T-cell (primary cell): ENCODE measurements at places on chromosomes 13 and 19.
A peak's percentile ranks its signal among the peaks of the same experiment; 100 is the strongest.

DNA sequence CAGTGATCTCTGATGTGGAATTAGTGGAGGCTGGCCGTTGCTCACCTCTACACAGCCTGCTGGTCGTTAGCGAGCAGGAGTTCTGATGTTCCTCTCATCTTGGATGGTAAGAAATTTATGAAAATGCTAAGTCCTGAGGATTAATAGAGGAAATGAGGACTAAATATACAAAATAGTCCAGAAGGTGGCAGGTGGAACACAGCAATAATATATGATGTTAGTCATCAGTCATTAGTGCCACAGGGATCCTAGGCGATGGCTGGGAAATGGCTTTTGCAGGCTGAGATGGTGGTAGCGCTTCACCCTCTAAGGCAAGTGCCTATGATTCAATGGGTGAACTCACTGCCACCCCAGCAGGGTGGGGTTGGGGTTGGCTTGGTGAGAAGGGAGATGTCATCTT, 338.6 kb upstream of the TMTC4 start:
- DNase-seq = no peak

DNA sequence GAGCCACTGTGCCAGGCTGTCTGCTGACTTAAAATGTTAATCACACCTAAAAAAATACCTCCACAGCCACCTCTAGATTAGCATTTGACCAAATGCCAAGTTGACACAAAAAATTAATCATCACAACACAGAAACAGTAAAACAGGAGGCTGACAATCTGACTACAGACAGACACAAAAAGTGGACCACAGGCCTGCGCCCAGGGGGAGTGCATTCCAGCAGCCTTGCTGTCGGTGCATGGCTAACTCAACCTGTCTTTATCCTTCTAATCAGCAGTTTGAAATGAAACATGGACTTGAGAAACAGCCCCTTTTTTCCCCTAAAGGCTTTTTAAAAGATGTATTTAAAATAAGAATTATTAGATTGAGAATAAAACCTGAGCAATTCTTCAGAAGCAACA, 34.0 kb downstream of the RASL11A start:
- DNase-seq = no peak

GRCh38 chr19:38162094-38162493, 61.9 kb downstream of the DPF1 start:
- no peak for DNase-seq

- DNase-seq = no peak
Measured at GRCh38 chr13:88429862-88430261, 758.7 kb downstream of the SLITRK5 start.

DNA sequence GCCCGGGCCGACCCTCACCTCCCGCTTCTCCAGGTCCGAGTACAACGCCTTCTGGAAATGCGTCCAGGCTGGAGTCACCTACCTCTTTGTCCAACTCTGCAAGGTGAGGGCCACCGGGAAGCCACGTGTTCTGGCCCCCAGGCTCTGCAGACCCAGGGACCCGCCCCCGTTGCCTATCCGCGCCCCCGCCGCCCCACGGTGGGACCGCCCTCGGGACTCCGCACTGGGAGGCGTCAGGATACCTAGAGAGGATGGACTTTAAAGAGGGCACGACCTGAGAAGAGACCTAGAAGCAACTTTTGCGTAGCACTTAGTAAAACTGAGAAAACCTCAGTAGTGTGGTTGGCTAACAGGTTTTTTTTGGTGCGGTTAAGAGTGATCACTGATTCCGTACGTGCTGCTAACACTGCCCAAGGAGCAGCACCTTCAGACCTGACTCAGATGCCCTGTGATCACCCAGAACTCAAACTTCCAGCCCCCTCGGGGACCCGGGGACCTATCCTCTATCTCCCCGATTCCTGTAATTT, 492 bp downstream of the TMEM147 start:
- peak; percentile 35 for DNase-seq

- peak; percentile 36 for DNase-seq
Measured at GRCh38 chr19:18098891-18099622, 1.5 kb downstream of the MAST3 start.

- no peak for DNase-seq
Measured at GRCh38 chr19:18417250-18418028, 1.8 kb upstream of the SSBP4 start.

- peak; percentile 33 for DNase-seq
Measured at GRCh38 chr19:38675611-38676010, 28.2 kb downstream of the ACTN4 start.

DNA sequence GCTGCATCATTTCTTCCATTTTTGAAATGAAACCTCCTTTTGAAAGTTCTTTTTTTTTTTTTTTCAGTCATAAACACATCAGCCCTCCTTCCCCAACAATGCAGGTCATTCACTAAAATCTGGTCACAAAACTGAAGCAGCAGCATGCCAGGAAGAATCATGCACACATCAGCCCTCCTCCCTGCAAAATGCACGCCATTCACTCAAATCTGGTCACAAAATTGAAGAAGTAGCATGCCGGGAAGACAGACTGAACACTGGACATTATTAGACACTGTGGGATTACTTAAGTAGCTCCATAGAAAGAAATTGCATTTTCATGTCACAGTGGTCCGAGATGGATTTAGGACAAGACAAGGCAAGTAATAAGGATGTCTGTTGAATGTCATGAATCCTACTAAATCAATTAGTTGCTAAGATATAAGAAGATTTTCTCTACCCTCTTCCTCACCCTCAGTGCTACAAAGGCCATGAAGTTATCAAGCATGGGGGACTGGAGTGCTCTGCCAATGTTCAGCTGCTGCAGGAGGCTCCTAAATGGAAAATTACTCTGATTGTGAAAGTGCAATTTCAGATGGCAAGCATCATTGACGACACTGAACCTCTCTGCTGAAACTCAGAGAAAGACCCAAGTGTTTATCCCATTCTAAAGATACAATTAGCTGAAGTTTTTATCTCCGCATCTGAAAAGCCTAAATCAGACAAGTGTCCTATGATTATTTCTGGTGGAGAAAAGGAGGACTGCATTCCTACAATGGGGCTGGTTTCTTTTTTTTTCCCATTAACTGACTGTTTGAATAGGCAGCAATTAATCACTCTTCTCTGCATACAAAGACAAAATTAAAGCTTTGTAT, 913.2 kb downstream of the DIAPH3 start:
- no peak for DNase-seq

DNA sequence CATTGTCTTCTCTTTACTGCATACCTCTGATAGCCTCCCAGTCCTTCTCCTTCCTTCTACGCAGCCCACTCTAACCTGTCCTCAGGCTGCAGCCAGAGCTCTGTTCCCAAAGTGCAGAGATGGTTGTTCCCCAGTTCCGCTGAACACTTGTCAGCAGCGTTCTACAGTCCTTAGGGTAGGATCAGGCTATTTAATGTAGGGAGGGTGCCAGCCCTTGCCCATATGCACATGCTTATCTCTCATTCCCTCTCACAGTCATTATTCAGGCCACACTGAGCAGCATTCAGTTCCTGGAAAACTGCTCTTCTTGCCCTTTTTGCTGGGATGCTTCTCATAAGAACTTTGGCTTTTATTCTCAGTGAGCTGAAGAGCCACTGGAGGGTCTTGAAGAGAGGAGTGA, 180.7 kb downstream of the MTUS2 start:
- no peak for DNase-seq

DNA sequence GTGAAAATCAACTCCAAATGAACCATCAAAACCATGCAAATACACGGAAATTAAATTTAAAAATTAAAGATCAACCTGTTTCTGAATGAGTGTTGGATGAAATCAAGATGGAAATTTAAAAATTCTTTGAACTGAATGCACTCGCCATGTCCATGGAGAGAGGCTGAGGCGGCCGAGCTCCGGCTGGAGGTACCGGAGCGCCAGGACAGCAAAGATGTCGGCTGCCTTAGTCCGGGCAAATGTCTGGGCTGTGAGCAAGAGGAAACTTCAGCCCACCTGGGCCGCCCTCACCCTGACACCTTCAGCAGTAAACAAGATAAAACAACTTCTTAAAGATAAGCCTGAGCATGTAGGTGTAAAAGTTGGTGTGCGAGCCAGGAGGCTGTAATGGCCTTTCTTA, 5.3 kb upstream of the ZNF506 start:
- no peak for DNase-seq

DNA sequence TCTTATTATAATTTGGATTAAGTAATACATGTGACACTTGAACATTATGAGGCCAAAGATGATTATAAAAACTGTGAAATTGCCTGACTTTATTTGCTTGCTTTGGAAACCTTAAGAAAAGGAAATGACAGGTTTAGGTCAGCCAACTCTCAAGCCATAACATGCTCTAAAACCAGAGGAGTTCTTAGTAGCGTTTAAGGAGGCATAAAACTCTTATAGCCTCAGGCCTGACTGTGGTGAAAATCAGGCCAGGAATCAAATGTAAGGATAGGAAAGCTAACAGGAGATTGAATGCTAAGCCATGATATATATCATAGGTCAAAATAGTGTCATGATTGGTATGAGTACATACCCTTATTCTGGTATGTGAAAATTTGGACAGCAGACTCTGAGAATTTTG, 1142.4 kb upstream of the MIR17HG start:
- DNase-seq = no peak

DNA sequence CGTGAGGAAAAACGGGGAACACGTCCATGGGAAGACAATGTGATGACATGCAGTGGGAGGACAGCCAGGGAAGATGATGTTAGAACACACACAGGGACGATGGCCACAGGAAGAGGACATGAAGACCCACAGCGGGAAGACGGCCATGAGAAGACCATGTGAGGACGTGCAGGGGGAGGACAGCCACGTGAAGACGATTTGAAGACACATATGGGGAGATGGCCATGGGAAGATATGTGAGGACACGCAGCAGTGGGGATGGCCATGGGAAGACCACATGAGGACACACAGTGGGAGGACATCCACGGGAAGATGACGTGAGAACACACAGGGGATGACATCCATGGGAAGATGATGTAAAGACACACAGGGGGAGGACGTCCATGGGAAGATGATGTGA, 83.8 kb downstream of the UQCRFS1 start:
- no peak for DNase-seq

DNA sequence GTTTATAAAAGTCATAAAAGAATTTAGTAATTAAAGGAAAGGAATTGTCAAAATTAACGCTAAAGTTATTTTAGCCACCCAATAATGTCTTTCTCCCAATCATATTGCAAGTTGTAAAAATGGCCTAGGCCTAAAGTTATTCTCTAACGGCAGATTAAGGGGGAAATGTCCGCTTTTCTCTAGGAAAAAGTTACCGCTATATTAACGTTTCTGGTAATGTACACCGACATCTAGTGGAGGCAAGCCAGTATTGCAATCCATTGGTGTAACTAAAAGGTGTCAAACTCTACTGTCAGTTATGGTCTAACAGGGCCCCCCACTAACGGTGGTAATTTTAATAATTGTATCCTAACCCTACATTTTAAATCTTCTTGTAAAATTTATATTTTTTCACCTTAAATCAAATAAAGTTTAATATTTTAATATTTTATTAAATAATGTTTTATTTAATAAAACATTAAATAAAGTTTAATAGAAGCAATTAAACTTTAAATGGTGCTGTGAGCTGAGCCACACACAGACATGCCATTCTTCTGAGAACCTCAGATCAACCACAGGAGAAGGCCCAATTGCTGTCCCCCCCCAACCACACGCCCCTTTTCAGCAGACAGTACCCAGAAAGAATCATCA, 35.9 kb upstream of the ZSCAN5A start:
- peak; percentile 39 for DNase-seq

DNA sequence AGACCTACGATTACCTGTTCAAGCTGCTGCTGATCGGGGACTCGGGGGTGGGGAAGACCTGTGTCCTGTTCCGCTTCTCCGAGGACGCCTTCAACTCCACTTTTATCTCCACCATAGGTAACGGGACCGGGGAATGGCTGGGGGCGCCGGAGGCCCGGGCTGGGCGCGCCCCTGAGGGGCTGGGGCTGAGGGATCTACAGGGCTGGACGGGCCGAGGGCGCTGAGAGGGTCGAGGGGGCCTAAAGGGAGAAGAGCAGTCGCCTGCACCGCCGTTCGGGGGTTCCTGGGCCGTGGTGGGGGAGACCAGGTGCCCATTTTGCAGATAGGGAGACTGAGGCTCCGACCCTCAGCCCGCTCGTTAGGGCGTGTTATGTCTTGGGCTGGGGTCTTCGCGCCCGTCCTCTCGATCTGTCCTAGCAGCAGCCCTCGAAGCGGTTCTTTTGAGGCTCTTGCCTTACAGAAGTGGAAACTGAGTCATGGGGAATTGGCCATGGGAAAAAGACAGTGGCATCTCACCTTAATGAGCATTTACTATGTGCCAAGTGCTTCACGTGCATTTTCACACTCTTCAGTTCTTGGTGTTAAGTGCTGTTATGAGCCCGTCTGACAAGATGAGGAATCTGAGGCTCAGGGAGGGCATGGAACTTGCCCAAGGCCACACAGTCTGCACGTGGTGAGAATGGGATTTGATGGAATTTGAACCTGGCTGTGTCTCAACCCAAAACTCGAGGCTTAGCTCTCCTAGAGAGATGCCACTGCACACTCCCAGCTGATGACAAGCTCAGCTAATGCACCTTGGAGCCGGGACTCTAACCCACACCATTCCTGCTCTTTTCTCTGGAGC, 442 bp downstream of the RAB8A start:
- DNase-seq = no peak

- DNase-seq = no peak
Measured at GRCh38 chr19:46150606-46151005, 2.6 kb downstream of the IGFL2 start.

DNA sequence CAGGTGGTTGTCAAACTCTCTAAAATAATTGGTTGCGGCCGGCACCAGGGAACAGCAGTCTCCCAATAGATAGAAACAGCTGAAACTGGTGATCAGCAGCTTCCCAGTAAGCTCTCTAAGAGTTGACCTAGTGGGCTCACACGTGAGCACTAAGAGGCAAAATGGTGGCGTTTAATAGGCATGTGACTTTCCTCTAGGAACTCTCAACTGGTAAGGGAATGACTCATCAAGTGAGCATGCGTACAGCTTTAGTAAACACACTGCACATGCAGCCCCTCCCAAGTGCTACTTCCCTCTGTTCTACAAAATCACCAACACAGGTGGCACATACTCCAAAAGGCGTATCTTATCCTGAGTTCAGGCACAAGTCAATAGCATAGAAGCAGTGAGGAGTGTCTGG, 41.7 kb downstream of the TNFSF11 start:
- DNase-seq = no peak

GRCh38 chr13:97012251-97013048, 18.2 kb upstream of the OXGR1 start:
- no peak for DNase-seq

- DNase-seq = no peak
Measured at GRCh38 chr13:61777899-61778298, 362.2 kb upstream of the PCDH20 start.

DNA sequence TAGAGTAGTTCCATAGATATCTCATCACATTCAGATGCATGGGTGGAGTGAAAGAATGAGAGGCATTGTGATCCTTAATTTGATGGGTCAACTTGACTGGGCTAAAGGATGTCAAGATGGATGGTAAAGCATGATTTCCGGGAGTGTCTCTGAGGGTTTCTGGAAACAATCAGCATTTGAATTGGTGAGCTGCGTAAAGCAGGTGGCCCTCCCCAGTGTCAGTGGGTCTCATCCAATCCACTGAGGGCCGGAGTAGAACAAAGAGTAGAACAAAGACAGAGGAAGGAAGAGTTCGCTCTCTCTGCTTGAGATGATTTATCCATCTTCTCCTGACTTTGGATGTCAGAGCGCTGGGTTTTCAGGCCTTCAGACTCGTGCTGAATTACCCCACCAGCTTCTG, 43.1 kb downstream of the SERP2 start:
- no peak for DNase-seq
